HL-60 (cell line): ENCODE measurements at places on chromosomes 16 and 17.
A peak's percentile ranks its signal among the peaks of the same experiment; 100 is the strongest.

DNA sequence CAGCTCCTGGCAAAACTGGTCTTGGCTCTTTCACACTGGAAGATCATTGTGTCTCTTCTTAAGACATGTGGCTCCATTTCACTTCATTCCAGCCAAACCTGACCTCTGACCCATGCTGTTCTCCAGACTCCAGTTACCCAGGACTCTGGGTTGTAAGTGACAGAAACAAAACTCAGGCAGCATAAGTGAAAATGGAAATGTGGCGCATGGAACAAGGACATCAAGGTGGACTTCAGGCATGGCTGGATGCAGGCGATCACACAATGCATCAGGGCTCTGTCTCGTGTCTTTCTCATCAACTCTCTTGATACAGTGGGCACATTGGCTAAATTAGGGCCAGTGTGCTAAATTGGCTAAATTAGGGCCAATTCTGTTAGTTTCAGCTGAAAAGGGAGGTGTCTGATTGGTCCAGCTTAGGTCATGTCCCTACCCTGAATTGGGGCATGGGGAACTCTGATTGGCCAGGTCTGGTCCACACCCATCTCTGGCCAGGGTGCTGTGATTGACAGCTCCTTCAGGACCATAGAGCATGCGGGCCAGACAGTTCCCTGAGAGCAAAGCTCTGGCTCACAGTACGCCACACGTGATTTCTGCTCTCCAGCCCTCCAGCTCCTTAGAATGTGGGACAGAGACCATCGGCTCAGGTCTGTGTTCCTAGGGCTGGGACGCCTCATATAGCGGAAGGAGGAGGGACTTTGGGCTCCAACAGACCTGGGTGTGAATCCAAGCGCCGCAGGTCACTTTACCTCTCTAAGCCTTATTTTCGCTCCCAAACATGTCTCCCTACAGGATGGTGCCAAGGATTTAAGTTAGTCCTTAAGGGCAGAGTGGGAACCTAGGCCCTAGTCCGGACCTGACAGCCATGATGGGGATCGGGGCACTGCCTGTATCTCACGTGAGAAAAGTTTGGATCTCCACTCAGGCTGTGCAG lies 17.5 kb downstream of the SOCS1 start:
- no peak for DNase-seq

DNA sequence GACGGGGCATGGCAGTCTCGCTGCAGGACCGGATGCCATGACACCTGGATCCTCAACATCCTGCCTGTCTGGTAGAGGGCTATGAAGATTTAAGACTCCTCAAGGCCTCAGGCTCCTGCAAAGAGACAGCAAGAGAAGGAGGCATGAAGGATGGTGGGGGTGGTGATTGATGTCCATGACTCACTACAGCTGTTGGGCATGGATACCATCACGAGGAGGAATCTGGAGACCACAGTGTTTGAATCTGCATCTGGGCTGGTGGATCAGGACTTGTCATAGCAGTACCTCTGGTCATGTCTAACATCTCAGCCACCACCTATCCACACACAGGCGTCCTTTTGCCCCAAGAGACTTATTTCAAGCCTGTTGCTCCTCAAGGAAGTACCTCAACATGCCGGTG lies 50.2 kb upstream of the WSCD1 start:
- DNase-seq: no peak

DNA sequence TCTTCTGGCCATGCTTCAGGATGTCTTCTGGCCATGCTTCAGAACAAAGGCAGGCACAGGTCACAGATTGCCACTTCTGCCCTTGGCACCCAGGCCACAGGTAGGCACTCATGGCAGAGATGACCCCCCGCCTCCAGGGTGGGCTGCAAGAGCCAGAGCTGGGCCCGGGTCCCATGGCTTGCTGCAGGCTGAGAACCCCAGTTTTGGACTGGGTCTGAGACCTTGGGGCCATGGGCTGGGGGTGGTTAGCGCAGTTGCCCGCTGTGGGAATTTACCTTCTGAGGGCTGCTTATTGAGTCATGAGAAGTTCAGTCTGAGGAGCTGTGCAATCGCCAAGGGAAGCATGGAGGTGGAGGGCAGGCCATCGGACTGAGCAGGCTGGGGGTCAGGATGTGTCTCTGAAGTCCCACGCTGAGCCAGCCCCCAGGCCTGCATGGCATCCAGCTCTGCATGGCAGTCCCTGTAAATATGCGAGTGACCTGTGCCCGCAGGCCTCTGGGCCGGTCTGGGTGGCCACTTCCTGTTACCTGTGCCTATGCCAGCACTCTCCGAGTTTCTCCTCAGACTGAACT lies 1.7 kb downstream of the ANKRD13B start:
- no peak for DNase-seq

GRCh38 chr16:8721336-8722024 lies 47.1 kb downstream of the ABAT start:
- no peak for DNase-seq

GRCh38 chr16:69363281-69363717 lies 11.7 kb upstream of the TMED6 start:
- DNase-seq: no peak

DNA sequence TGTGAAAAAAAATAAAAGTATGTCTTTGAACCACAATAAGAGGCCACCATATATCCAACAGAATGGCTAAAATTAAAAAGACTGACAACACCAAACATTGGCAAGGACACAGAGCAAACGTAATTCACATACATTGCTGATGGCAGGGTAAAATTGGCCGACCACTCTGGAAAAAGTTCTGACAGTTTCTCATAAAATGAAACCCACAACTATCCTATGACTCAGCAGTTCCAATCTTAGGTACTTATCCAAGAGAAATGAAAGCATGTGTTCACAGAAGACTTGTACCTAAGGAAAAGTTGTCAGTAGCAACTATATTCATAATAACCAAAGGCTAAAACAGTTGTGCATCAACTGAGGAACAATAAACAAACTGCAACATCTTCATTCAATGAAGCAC lies 357.3 kb upstream of the XYLT1 start:
- no peak for DNase-seq

GRCh38 chr17:45936610-45937009 lies 42.3 kb downstream of the MAPT start:
- no peak for DNase-seq

GRCh38 chr17:59914274-59914854 lies 21.4 kb downstream of the RPS6KB1 start:
- DNase-seq: peak; percentile 18

- DNase-seq: no peak
These were observed 23.8 kb downstream of the LCMT1 start for GRCh38 chr16:25135254-25135878.

DNA sequence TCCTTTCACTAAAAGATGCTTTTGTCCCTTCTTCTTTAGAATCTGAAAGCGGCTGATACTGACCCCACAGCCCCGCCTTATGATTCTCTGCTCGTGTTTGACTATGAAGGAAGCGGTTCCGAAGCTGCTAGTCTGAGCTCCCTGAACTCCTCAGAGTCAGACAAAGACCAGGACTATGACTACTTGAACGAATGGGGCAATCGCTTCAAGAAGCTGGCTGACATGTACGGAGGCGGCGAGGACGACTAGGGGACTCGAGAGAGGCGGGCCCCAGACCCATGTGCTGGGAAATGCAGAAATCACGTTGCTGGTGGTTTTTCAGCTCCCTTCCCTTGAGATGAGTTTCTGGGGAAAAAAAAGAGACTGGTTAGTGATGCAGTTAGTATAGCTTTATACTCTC lies 10.1 kb upstream of the TANGO6 start:
- no peak for DNase-seq

GRCh38 chr17:73302189-73302588 lies 9.6 kb downstream of the CDC42EP4 start:
- no peak for DNase-seq

- no peak for DNase-seq
These were observed 230.3 kb downstream of the MAP2K4 start for GRCh38 chr17:12250973-12251372.

DNA sequence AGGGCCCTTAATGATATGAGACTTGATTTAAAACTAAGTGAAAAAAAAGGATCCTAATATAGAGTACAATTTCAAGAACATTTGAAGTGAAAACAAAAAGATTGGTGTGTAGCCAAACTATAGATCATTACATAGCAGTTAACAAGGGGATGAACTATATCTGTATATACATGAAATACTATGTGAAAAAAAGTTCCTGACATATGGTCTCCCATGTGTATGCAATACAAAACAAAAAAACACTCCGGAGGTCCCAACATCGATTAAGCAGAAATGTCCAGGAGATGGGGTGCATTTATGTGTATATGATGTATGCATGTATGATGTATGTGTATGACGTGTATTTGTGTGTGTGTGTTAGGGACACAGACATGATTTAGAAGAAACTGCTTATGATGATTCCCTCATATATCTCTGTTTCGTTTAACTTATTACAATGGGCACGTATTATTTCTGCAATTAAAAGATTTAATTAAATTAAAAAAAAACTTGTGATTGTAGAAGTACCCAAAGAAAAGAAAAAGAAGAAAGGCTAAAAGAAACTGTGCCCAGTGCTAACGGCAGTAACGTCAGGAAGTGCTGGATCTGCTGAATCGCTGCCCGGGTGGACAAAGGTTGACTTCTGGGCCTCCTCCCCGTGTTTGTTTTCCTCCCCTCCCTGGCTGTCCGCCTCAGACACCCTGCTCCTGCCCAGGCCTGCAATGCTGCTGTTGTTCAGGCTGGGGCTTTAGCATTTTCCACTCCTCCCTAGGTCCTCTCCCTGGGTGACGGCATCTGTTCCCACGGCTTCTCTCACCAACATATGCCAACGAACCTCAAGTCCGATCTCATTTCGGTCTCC lies 36.9 kb downstream of the TBX4 start:
- no peak for DNase-seq

DNA sequence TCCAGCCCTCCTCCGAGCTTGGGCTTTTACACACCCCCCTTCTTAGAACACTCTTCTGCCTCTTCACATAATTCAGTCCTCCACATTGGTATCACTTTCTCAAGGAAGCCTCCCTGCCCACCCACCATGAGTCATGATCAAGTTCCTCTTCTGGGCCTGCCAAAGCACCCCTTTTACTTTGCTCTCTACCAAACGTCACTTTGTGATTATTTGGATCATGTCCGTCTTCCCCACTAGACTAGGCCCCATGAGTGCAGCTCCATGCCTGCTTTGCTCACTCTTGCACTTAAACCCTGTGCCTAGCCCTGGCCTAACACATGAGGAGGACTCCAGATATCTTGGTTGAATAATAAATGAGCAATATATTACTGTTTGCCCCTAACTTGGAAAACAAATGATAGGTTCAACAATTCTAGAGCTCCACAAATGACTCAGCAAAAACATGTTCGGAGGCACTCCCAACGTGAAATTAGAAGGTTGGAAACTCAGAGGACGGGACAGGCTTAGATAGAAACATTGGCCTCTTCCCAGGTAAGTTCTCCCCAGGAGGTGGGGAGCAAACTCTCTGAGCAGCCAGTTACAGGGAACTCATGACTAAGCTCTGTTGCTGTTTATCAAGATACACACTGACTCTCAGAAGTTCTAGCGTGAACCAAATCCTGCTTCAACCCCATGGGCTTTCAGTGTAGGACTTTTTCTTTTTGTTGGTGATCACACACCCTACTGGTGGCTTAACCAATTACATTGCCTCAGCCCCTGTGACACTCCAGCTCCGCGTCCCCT lies 28.3 kb downstream of the G6PC1 start:
- DNase-seq: peak; percentile 74

GRCh38 chr16:20744922-20745440 lies 3.4 kb upstream of the THUMPD1 start:
- DNase-seq: peak; percentile 63

- DNase-seq: no peak
These were observed at the start of gene NAGS for GRCh38 chr17:44004077-44004760. TSS of gene NAGS (plus strand) at chr17:44004622. CDS start at chr17:44004664, 42 bp downstream.

GRCh38 chr17:21548236-21548635 lies 144.1 kb upstream of the KCNJ18 start:
- no peak for DNase-seq

- DNase-seq: peak; percentile 19
These were observed 6.8 kb upstream of the SP6 start for GRCh38 chr17:47857551-47858455.

DNA sequence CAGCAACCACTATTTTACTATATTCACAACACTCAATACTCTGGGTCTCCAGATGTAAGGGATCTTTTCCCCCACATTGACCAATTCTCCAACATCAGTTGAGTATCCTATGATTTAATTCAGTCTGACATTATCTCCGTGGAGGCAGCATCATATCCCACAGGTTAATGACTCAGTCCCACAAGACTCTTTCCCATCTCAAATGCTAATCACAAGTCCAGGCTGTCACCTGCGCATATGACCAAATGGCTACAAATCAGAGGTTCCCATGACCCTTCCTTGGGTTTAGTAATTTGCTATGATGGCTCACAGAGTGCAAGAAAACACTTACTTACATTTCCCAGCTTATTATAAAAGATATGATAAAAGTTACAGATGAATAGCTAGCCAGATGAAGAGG lies 18.7 kb downstream of the ACSM3 start:
- DNase-seq: no peak

GRCh38 chr16:88015806-88016140 lies 64.5 kb downstream of the BANP start:
- DNase-seq: no peak

DNA sequence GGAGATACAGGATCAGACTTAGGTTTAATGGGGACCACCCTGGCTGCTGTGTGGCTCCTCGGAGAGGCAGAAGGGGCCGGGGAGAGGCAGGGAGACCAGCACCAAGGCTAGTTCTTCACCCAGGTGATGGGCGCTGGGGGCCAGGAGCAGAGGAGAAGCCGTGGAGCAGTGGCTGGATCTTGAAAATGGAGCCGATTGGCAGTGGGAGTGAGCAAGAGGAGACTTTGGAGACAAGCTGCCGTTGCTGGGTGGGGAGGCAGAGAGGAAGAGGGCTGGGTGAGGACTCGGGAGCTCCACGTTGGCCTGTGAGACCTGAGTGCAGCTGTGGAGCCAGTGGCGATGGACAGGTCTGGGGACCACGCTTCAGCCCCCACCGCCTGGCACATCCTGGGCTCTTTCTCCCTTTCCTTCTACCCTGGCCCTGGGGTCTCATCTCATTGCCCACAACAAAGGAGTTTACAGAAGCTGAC lies 9.0 kb downstream of the RAB11FIP4 start:
- DNase-seq: no peak

GRCh38 chr17:8447799-8448198 lies 12.1 kb downstream of the NDEL1 start:
- no peak for DNase-seq

DNA sequence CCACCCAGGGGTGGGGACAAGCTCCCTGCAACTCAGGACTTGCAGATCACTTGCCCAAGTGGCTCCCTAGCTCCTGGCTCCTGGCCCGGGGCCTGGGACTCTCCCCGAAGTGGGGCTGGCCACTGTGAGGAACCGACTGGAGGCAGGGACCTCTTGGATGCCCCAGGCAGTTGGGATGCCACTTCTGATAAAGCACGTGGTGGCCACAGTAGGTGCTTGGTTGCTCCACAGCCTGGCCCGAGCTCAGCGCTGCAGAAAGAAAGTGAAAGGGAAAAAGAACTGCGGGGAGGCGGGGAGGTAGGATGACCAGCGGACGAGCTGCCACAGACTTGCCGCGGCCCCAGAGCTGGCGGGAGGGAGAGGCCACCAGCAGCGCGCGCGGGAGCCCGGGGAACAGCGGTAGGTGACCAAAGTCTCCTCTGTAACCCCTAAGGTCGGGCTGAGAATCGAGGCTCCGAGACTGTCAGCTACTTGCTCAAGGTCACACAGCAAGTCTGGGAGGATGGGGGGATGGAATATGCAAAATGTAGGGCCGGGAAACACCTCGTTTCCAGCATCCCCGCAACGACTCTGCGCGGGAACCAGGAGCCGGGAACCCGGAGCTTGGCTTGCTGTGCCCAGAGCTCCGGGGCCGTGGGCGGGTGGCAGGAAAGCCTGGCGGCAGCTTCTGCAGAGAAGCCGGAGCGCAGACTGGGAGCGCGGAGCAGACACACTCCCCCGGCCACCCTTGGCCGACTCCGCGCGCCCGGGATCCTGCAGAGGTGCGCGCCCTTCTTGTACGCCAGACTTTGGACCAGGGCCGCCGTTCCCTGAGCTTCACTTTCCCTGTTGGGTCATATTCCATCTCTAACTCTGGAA lies 1.9 kb downstream of the CIITA start:
- no peak for DNase-seq
